ENCODE measurements at places on chromosomes 7 and 10.

DNA sequence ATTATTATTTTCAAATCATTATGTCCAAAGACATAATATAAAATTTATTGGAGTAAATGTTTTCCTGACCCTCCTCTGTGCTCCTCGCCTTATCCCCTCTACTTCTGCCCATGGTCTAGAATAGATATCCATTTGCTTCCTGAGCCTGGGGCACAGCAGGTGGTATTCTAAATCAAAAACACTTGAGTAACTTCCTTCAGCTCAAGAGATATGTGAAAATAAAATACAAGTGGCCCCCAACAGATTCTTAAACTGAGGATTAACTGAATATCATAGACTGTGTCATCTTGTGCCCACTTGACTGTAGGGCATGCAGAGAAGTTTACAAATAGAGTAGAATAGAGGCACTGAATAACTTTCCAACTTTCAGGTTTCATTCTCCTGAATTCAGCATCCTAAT is 59.1 kb downstream of the HGF start:
- no peak for DNase-seq

DNA sequence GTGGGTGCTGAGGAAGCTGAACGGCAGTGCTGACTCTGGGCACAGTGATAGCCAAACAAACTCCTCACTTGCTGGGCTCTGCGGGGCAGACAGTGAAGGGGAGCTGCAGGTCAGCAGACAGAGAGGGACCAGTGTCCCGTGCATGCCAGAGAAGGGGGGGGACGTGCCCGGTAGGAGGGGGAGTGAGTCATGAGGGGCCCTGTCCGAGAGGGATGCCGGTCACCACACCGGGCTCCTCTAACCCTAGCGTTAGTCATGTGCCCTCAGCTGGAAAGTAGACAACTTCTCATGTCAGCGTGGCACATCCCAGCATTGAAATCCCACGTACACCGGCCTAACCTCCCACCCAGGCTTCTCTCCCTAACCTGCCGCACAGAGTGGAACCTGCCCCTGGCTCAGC is 117.1 kb upstream of the DPP6 start:
- DNase-seq, result no peak

DNA sequence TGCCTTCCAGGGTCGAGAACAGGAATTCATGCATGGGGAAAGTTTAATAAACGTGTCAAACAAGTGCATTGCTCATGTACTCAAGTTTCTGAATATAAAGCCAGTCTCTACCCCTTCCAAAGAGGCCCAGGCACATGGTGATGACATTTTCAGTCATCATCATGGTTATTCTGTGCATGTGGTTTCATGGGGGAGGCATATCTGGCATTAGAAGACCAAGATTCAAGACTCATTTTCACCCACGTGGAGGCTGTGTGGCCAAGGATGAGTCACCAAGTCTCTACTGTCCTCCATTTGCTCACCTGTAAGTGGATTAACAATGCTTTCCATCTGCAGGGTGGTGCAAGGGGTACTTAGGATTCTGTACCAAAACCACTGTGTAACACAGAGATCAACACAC is 34.0 kb upstream of the CNPY1 start:
- DNase-seq, result no peak

DNA sequence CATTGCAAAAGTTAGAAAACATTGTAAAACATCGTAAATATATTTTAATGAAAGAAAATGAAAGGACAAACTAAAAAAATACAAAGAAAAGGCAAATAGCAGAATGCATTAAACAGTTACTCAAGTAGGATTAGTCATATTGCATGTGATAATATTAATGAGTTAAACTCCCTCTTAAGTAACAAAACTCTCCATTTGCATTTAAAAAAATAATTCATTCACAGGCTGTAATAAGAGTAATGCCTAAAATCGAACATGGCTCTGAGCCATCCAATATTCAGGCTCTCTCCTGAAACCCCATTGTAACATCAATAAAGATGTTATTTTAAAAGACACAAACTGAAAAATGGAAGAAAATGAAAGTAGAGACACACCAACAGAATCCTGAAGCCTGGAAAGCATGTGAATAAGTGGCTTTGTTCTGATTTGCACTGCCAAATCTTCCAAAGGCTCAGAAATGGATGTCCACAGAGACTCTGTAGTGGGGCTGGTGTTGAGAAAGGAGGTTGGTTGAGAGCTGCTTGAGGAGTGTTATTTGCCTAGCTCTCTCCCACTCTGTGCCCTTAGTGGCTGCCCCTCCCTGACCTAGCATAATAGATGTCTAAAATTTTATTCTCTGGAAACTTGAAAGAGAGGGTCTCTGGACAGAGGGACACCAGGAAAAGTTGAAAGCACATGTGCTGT is 268.3 kb upstream of the MEOX2 start:
- no peak for DNase-seq

GRCh38 chr10:133467286-133467911 is 13.7 kb downstream of the SCART1 start:
- no peak for DNase-seq
